ENCODE measurements at places on chromosomes 16 and 17. TPM values are rescaled to one million over a fixed set of nuclear protein-coding genes. Genes with fewer than 3 reads are reported as not detected.

GRCh38 chr16:585351-585750, 4.5 kb upstream of the RAB40C start:
- DNase-seq, result no peak

- DNase-seq, result no peak
Measured at GRCh38 chr17:61168506-61168905, 231.1 kb upstream of the TBX2 start.

DNA sequence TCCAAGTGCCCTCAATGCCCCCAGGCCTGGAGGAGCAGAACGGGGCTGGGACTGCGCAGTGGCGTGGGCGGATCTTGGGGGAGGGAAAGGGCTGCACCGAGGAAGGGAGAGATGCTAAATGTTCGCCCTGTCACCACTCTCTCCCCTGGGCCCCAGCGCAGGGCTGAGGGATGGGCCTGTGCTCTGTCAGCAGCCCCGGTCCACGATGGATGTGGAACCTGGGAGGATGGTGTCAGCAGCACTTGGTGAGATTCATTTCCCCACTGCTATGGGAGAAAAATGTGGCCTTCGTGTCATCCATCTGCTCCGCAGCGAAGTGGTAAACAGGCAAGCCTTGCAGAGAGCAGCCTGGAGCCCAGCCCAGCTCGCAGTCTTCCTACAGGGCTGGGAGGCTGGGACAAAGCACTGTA, 72.0 kb downstream of the TMEM132E start:
- no peak for DNase-seq

DNA sequence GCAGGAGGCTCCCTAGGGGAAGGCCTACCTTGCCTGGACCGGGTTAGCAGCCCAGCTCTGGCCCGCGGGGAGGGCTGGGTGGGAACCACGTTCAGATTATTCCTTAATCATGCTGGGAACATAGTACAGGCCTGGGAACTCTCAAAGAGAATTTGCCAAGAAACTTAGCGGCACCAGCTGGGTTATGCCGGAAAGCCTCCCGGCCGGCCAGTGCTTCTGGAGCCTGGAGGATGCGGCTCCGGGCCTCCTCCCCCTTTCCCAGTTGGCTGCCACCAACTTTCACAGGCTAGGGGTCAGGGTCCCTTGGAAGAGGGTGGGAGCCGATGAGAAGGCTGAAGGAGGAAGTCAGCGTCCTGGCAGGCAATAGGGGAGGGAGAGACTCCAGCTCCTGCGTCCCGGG, 10.8 kb downstream of the NGFR start:
- DNase-seq, result no peak

DNA sequence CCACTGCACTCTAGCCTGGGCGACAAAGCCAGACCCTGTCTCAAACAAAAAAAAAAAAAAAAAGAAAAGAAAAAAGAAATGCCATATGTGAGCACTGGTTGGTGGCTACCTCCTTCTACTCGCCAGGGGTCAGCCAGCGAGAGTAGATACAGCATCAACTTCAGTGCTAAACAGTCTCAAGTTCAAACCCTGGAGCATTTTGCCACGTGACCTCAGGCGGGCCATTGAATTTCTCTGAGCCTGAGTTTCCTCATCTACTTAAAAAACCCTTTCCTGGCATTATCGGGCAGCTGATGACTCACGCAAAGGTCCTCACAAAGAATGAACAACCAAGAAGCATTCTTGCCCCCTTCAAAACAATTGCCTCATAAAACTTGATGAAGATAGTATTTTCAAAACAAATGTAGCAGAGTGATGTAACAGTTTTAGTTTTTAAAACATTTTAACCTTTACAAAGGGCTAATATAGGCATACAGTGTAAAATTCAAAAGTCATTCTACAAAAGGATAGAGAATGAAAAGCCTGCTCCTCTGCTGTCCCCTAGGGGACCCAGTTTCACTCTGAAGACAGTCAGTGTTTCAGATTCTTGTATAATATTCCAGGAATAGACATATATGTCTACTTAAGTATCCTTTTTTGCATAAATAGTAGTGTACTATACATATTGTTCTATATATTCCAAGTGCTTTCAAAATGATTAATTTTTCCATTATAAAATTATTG, 28.4 kb downstream of the DNAH2 start:
- no peak for DNase-seq

DNA sequence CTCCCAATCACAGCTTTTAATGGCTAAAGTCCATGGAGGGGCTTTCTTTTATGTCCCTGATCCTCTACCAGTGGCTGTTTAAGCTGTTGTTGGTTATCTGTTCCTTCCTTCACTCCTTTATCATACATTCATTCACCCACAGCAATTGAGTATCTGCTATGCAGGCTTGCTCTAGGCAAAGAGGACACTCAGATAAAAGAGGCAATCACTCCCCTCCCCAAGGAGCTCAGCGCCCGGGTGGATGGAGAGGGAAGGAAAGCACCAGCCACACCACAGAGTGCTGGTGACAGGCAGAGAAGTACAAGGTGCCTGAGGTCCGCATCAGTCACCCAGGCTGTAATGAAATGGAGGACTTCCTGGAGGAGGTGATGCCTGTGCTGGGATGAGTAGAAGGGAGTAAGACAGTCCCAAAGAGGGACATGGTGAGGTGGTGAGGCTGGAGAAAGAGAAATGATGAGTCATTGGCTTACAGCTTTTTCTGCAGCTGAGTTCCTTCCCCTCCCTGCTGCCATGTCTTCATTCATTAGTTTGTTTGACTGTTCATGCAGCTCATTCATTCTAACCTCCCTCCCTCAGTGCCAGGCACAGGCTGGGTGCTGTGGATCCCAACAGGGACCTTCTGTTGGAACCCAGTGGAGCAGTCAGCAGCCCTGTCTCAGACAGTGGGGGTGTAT, 12.8 kb upstream of the NGFR start:
- DNase-seq, result no peak

DNA sequence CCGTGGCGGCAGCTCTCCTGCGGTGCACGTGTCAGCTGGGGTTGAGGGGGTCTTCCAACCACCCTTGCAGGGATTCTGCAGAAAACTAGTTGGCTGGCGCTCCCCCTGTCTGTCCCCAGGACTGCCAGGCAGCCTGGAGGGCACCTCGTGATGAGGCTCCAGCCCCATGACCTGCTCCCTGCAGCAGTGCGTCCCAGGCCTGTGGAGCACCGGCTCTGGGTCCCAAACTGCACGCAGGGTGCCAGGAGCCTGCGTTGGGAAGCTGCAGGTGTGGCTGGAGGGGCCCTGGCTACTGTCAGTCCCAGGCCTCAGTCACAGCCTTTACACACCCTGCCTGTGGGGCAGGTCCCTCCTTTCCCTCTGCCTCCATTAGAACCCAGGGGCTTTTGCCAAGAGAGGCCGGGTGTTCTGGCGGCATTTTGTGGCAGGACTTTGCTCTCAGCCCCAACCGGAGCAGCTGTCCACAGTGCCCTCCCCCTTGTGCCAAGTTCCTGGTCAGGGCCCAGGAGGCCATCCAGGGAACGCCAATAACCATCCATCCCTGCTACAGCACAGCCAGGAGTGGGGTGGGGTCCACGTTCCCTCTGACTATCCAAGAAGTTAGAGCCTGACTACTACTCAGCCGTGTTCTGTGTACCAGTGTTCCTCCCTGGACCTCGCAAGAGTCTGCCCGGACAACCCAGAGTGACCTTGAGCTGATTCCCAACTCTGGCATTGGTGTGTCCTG, 9.2 kb downstream of the CHMP6 start:
- peak; percentile 82 for DNase-seq

DNAH17 gene
- total RNA-seq, result not detected

ATAD5 gene
- total RNA-seq, result 1.1 TPM

TNFRSF17 gene
- 1.2 TPM for total RNA-seq

SLC46A1 gene
- total RNA-seq, result 14.3 TPM

GRCh38 chr17:31373150-31374093, 18.1 kb upstream of the RAB11FIP4 start:
- no peak for DNase-seq

DNA sequence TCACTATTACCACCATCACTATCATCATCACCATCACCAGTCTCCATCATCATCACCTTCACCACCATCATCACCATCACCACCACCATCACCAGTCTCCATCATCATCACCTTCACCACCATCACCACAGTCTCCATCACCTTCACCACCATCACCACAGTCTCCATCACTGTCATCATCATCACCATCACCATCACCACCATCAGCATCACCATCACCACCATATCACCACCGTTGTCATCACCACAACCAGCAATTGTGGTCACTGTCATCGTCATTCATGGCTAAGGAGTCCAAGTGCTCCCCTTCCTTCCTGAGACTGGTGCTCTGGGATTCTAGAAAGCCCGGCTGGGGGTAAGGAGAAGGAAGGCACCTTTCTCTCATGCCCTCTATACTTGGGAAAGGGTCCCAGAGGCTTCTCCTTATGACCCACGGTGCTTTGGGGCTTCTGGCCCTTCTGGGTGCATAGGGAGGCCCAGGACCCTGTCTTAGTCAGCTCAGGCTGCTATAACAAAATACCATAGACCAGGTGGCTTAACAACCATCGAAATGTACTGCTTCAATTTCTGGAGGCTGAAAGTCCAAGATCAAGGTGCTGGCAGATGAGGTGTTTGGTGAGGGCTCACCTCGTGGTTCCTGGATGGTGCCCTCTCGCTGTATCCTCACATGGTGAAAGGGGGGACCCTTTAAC, 93.4 kb upstream of the GSE1 start:
- no peak for DNase-seq

TVP23A gene
- not detected for total RNA-seq
